Activated CD8-positive, alpha-beta T cell treated with anti-CD3 and anti-CD28 coated beads for 36 hours (primary cell): ENCODE measurements at places on chromosomes 12 and 14. TPM values are rescaled to one million over a fixed set of nuclear protein-coding genes. Genes with fewer than 3 reads are reported as not detected.

The SDR9C7 gene
- total RNA-seq = not detected

The DLK1 gene
- not detected for total RNA-seq

The TAS2R9 gene
- total RNA-seq = not detected

The EFS gene
- total RNA-seq = not detected

The ITGA7 gene
- 4.8 TPM for total RNA-seq

DNA sequence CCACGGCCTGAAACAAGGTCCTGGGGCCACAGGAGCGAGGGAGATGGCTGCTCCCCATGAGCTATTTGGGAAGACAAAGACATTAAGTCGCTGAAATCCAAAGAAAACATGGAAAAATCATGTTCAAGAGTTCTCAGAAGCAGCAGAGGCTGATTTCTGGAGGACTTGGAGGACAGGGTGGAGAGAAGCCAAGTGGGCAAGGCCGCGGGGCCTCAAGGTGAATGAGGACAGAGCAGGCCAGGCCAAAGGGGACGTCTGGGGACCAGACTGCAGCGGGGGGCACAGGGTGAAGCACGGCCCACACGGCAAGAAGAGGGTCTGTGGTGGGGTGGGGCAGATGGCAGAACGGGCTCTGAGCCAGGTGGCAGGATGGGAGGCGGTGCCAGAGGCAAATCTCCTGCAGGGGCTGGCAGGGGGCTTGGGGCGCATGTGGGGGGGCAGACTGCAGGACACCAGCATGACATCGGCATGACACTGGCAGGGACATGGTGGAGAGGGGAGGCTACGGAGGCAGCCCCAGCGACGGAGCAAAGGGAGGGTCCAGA lies 48.9 kb downstream of the RNF34 start:
- no peak for DNase-seq
- peaks cover 25% of the 10 kb centered on the region for H3K36me3 ChIP-seq
- no peak overlapping the region for H3K27ac ChIP-seq
- H3K27me3 ChIP-seq = no peaks in the 10 kb centered on the region

- DNase-seq = no peak
- H3K27me3 ChIP-seq = peaks cover 6% of the 10 kb centered on the region
- no peak overlapping the region for H3K4me3 ChIP-seq
- H3K27ac ChIP-seq = no peak overlapping the region
Observed at GRCh38 chr12:109677279-109677691, 36.3 kb upstream of the FAM222A start.

DNA sequence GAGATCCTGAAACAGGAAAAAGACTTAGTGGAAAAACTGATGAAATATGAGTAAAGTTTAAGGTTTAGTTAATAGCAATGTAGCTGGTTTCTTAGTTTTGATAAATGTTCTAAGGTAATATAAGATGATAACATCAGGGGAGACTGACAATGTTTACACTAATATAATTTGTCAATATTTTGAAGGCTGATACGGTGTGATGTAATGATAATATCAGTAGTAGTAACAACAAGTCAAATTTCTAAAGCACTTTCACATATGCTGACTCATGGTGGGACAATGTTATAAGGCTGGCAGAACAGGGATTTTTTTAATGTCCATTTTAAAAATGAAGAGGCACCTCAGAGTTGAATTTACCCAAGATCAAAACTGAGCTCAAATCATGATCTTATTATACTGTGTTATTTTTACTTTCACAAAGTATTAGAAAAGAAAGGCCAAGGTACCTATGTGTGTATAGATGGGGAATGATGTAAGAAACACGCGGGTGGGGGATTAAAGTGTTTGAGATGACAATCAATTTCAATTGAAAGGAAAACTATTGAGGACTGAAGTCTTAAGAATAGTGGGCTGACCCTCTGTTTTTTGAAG lies 2.4 kb upstream of the FLRT2 start:
- H3K36me3 ChIP-seq = no peaks in the 10 kb centered on the region
- no peak overlapping the region for H3K4me3 ChIP-seq
- H3K4me1 ChIP-seq = peaks cover 13% of the 10 kb centered on the region
- no peak for DNase-seq
- peaks cover 55% of the 10 kb centered on the region for H3K27me3 ChIP-seq
- H3K27ac ChIP-seq = no peak overlapping the region

DNA sequence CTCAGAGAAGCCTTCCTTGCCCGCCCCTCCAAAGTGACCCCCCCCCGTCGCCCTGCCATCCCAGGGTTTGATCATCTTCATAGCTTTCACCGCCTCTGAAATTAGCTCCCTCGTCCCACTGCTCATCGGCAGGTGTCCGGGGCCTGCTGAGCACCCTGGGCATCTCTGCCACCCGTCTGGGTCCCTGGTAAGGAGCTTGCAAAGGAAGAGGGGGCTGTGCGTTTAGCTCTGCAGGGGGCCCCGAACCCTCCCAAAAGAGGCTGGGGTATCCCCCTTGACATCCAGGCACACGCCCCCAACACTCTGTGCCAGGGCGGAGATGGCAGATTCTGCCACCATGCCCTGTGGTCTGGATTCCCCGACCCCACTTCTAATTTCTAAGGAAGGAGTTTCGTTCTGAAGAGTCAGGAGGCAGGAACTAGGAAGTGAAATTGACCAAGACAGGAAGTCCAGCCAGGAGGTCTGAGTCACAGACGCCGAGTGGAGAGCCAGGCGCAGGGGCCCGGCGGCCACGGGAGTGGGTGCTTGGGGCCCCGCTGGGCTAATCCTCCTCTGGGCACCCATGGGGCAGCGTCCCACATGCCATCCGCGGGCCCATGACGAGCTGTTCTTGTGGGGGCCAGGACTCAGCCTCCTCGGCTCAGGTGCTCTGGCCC lies 95.7 kb downstream of the RFLNA start:
- H3K27me3 ChIP-seq = no peaks in the 10 kb centered on the region
- no peak overlapping the region for H3K27ac ChIP-seq
- H3K4me3 ChIP-seq = no peak overlapping the region
- peaks cover 4% of the 10 kb centered on the region for H3K36me3 ChIP-seq
- H3K4me1 ChIP-seq = peaks cover 42% of the 10 kb centered on the region

DNA sequence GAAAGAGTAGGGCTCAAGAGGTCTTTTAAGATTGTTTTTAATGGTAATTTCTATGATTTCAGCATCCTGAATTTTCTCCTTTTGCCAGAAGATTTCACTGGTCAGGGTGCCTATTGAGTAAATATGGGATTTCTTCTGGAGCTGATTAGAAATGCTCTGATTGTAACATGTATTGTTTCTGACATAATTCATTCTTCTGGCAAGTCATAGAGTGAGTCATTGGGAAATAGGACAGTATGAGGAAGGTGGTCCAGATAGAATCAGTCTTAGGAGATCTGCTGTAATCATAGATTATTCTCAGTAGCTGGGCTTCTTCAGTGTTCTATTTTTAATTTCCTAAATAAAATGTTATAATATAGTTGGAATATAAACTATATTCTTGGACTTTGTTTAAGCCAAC lies 182.0 kb upstream of the NAV3 start:
- no peaks in the 10 kb centered on the region for H3K27me3 ChIP-seq
- H3K27ac ChIP-seq = no peak overlapping the region
- H3K4me3 ChIP-seq = no peak overlapping the region

DNA sequence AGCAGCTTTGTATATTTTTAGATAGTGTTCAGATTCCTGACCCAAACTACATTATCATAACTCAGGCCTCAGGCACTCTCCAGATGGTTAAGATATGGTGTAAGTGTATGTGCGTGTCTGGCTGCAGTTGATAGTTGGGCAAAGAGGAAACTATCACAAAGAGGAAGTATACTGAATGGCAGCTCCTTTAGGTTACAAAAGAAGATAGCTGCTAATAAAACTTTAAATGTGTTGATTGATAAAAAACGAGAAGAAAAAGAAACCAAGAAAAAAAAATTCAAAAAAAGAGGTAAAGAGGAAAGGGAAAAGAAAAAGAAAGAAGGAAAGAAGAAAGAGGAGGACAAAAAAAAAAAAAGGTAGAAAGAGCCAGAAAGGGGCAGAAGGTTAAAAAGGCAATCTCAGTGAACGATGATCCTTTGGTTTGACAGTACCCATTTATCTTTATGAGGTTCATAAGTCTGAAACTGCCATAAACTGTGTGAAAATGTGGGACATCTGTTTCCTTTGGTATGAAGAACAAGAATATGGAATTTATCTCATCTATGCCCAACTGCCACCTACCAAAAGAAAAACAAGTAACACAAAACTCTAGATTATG lies 42.2 kb downstream of the TAOK3 start:
- H3K4me3 ChIP-seq = no peak overlapping the region
- H3K27me3 ChIP-seq = no peaks in the 10 kb centered on the region
- DNase-seq = no peak
- H3K4me1 ChIP-seq = peaks cover 39% of the 10 kb centered on the region
- H3K36me3 ChIP-seq = peaks cover 22% of the 10 kb centered on the region
- H3K27ac ChIP-seq = peak overlapping the region; percentile 46

DNA sequence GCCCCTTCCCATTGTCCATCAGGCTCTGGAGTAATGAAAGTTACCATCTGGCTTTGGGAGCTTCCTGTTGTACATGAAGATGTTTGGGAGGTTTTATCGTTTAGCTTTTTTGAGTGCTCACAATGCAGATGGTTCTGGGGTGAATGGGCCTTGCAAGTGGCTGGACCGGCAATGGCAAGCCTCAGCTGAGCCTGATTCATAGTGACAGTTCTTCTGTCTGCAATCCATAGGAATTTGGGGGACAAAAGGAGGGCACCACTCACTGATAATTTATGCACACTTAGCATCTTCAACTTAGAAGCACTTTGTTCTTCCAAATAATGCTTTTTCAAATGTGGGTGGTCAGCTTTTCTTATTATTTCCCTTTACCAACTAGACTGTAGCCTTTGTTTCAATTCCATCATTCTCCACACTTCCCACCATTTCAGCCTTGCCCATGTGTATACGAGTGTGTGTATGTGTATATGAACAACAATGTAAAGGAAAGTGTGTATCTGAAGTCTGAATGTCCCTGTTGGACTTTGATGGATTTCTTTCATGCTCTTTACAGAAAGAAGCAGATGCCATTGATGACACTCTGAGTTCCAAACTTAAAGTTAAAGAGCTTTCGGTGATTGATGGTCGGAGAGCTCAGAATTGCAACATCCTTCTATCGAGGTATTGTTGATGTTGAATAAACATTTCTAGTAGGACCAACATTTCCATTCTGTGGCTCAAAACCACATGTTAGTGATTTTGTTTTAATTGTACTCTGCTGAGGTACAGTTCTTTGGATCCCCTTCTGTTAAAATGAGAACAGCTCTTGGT lies 125.5 kb downstream of the GPR135 start:
- H3K4me1 ChIP-seq = no peaks in the 10 kb centered on the region
- peaks cover 1% of the 10 kb centered on the region for H3K36me3 ChIP-seq
- H3K27me3 ChIP-seq = no peaks in the 10 kb centered on the region
- no peak for DNase-seq
- H3K27ac ChIP-seq = no peak overlapping the region
- no peak overlapping the region for H3K4me3 ChIP-seq
